Stimulated activated CD8-positive, alpha-beta memory T cell treated with anti-CD3 and anti-CD28 coated beads, Interleukin-4, amount 100 ng/mL, for 4 hours (primary cell): ENCODE measurements at places on chromosomes 4 and X.

- no peak for DNase-seq
Measured at GRCh38 chrX:45777366-45777765, 576.7 kb upstream of the DIPK2B start.

DNA sequence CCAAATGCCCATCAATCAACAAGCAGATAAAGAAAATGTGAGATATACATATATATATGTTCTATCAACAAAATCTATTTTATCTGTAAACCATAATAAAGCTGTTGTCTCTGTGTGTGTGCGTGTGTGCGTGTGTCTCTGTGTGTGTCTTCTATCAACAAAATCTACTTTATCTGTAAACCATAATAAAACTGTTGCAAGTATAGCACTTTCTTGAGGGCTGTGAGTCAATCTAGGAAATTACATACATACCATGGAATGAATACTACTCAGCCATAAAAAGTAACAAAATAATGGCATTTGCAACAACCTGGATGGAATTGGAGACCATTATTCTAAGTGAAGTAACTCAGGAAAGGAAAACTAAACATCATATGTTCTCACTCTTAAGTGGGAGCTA is 12.5 kb upstream of the PLK4 start:
- no peak for DNase-seq

- DNase-seq = no peak
Measured at GRCh38 chrX:69618803-69619202, 2.9 kb downstream of the EDA start.

- DNase-seq = no peak
Measured at GRCh38 chrX:115337491-115338144, 48.1 kb downstream of the LUZP4 start.

DNA sequence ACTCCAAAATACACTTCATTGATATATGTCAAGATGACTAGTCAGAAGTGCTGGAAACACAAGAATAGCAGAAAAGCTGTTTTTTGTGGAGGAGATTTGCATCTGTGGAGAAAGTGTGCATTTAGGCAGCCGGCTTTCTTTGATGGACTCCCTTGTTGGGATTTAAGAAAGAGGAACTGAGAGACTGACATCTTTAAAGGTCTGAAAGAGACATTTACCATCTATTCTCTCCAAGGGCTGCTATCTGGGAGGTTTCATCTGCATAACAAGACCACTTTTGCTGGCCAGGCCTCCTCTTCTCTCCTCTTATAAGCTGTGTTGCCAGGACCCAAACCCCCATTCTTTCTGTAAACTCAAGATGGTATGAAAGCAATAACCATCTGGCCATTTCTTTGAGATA is 1065.0 kb downstream of the NLGN4X start:
- no peak for DNase-seq

DNA sequence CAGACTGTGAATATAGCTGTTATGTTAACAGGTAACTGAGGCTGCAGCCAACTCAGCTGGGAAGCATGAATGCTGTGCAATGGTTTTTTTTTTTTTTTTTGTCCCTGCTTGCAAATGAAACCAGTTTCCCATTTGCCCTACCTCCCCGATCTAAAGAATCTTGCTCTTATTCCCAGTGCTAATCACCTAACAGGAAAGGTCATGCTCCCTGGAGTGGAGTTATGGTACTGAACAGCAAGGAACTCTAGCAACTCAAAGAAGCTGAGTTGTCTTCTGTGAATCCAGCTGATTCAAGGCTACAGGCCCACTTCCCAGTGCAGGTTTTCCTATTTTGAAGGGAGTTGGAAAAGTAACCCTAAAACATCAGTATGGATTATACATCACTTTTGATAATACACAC is 52.1 kb downstream of the HTR2C start:
- no peak for DNase-seq

DNA sequence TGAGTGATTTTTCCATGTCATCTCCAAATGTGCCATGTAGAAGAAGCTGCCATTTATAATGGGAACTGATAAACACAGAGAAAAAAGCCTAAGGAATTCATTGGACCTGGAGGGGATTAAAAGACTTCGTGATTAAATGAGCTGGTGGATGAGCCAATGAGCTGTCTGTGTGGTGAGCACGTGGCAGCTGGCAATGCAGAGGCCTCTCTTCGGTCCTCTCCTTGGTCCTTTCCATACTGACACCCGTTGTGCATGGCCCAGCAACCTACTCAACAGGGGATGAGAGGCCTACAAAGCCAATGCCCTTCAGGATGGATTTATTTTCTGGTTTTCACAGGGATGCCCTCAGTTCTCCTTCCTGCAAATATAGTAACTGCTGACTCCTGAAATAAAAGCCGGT is 87.7 kb upstream of the STS start:
- DNase-seq = no peak

DNA sequence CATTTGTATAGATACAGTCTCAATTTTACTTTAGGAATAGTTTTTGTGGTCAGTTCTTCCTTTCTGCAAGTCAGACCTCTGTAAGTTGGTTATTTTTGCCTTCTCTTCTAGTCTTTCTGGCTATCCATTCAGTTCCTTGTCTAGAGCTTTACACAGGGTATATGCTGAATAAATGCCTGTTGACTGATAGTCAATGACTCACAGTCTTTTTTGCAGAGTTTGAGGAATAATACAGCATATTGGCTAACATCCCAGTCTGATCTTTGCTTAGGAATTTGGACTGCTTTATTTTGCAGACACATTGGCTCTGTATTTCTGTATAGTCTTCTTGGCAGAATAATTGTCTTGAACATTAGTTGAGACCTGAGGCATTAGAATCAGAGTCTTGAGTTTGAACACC is 132.4 kb downstream of the MAGEC1 start:
- DNase-seq = no peak

GRCh38 chr4:169601016-169601771 is 11.2 kb downstream of the NEK1 start:
- DNase-seq = no peak

DNA sequence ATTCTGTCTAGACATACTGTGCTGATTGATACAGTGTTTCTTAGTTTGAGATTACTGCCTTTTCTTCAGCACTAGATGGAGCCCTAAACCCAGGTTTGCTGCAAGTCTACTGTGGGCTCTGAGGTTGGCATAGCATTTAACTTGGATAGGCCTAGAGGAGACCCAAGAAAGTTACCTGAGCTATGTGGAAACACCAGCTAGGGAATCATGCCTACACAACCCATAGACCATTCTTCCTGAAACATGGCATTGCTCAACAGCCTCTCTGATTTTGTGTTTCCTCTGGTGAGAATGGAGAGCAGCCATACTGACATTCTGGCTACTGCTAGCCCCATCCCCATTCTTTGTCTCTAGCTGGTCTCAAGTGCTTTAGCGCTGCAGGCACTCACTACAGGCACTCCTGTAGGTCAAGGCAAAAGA is 287.7 kb upstream of the PCDH18 start:
- no peak for DNase-seq

DNA sequence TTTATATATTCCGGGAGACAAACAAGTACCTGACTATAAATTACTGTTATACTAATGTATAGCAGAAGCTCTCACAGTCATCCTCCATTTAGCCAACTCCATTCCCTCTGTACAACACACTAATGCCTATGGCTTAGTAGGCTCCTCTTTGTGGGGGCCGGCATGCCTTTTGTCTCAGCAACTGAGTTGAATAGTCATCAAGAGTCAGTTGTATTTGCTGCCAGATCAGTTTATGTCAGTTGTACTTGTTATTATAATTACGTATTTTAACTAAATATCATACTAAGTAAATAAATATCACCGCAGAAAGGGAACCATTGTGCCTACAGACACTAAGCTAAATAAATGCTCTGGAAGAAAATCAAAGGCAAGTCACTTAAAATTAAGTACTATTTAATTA is 9.9 kb downstream of the PRMT9 start:
- no peak for DNase-seq

GRCh38 chr4:70153937-70154336 is at the start of gene PRR27:
PRR27 (plus strand) TSS chr4:70154237; CDS start chr4:70154376, 139 bp downstream.
- DNase-seq = no peak

DNA sequence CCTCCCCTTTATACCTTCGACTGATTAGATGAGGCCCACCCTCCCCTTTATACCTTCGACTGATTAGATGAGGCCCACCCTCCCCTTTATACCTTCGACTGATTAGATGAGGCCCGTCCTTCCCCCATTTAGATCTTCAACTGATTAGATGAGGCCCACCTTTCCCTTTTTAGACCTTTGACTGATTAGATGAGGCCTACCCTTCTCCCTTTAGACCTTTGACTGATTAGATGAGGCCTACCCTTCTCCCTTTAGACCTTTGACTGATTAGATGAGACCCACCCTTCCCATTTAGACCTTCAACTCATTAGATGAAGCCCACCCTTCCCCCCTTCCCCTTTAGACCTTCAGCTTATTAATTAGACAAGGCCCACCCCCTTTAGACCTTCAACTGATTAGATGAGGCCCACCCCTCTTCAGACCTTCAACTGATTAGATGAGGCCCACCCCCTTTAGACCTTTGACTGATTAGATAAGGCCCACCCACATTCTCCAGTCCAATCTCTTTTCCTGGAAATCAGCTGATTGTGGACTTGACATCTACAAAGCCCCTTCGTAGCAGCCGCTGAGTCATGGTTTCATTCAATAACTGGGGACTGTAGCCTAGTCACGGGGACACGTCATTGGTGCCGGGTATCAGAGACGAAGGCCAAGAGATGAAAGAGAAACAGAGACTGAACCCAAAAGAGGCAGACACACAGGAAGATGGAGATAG is 28.8 kb upstream of the IL3RA start:
- no peak for DNase-seq

DNA sequence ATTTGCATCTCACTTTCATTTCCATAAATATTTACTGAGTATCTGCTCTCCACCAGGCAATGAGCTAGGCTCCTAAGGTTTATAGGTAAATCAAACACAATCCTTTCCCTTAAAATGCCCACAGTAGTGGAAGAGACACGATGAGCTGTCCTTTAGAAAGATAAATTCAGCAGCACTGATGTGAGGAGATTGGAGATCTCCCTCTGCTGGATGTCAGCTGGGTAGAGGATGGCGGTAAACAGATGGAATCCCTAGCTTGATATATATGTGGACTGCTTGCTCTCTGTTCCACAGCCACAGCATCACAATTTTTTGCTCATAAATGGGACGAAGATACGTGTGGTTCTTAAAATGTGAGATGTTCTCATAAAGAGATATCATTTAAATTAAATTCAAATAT is 216.4 kb upstream of the RASGEF1B start:
- no peak for DNase-seq

GRCh38 chrX:43025806-43026315 is 247.9 kb upstream of the PPP1R2C start:
- no peak for DNase-seq

- DNase-seq = no peak
Measured at GRCh38 chr4:16157609-16158503, 68.4 kb downstream of the TAPT1 start.

- DNase-seq = no peak
Measured at GRCh38 chr4:24179201-24179840, 289.5 kb upstream of the PPARGC1A start.

DNA sequence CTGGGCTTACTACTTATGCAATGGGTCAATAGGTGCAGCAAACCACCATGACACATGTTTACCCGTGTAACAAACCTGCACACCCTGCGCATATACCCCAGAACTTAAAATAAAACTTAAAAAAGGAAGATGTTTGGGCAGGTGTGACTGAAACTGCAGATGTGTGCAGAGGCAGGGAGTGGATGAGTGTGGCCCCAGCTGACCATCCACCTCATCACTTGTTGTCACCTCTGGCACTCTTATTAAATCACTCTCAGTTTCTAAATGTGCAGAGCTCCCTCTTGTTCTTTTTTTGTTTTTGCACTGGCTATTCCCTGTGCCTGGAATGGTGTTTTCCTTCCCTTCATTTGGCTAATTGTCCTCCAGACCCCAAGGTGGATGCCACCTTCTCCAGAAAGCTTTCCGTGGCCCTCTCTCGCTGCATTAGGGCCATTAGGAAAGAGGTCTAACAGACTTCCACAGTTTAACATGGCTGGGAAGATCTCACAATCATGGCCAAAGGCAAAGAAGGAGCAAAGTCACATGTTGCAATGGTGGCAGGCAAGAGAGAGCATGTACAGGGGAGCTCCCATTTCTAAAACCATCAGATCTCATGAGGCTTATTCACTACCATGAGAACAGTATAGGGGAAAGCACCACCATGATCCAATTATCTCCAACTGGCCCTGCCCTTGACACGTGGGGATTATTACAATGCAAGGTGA is 58.5 kb downstream of the SLC2A9 start:
- no peak for DNase-seq

DNA sequence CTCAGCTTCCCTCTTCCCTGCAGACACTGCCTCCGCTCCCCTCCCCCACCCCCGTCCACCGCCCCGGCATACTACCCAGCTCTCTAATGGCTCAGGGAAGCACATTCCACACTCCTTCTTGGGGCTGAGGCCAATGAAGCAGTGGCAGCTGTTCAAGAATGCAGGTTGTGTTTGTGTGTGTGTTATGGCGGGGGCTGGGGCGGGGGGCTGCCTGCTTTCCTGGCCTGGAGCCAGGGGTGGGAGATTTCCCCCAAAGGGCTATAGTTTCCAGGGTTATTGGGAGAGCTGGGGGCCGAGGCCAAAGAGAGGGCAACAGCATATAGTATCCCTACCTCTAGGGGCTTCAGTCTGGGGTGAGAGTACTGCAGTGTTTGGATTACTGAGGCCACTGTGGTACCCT is 149.4 kb downstream of the EFNB1 start:
- DNase-seq = no peak

- no peak for DNase-seq
Measured at GRCh38 chrX:16060252-16060651, 63.1 kb upstream of the GRPR start.

DNA sequence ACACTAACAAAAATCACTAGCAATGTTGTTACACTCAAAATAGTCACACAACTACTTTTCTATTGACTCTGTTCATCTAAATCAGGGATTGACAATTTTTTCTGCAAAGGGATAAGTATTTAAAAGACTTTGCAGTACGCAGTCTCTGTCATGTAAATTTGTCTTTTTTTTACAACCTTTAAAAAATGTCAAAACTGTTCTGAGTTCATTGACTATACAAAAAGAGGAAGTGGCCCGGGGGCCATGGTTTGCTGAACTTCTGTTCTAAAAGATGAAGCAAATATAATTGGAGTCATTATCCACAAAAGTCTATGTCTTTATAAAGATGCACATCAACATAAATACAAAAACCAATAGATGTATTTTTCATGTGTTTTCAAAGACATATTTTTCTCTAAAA is 1310.3 kb downstream of the RPA4 start:
- DNase-seq = no peak

DNA sequence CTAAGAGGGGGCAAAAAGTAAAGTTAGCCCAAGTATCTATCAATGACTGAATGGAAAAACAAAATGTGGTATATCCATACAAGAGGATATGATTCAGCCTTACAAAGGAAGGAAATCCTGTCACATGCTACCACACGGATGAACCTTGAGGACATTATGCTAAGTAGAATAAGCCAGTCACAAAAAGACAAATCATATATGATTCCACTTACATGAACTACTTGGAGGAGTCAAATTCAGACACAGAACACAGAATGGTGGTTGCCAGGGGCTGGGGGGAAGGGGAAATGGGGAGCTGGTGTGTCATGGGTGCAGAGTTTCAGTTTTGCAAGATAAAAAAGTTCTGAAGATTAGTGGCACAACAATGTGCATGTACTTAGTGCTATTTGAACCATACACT is 101.8 kb downstream of the SH3KBP1 start:
- DNase-seq = no peak
